ENCODE measurements at places on chromosomes 13 and 19.

DNA sequence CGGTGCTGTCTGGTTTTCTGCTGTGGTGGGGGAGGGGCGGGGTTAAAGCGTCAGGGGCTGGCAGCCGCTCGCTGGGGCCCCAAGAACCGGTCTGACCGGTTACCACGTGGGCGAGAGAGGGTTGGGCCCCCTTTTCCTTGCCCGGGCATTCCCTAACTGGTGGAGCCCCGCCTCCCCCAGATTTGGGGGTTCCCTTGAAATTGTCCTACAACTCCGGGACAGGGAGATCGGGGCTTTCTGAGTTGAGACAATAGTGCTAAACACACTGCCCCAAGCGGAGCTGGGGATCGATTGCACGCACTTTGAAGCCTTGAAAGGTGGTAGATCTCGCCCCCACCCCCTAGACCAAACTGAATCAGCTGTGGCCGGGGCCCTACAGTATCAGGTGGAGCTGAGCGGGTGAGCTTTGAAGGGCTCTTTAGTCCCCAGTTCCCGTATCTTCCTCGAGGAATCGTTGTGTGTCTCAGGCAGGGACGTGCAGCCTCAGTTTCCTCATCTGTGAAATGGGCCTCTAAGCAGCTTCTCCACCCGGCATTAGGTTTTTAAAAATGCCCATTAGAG lies 4.8 kb downstream of the IER2 start:
- DNase-seq, result peak; percentile 78

DNA sequence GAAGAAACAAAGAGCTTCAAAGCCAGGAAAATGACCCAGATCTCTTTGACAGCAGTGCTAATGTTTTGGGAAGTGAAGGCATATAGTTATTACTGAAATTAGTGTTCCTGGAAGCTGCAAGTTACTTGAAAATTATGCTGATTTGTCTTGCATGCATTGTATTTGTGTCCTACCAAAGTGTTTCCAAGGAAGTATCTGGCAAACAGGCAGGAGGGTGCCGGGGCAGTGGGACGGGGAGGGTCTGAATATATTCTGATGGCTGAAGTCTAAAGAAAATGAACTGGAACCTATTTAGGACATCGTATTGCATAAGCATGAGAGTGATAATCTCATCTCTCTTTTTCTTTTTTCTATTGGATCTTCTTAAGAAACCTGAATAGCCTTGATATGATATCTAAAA lies 9.0 kb downstream of the RNASEH2B start:
- DNase-seq, result no peak

GRCh38 chr13:88071371-88071770 lies 400.2 kb downstream of the SLITRK5 start:
- no peak for DNase-seq

DNA sequence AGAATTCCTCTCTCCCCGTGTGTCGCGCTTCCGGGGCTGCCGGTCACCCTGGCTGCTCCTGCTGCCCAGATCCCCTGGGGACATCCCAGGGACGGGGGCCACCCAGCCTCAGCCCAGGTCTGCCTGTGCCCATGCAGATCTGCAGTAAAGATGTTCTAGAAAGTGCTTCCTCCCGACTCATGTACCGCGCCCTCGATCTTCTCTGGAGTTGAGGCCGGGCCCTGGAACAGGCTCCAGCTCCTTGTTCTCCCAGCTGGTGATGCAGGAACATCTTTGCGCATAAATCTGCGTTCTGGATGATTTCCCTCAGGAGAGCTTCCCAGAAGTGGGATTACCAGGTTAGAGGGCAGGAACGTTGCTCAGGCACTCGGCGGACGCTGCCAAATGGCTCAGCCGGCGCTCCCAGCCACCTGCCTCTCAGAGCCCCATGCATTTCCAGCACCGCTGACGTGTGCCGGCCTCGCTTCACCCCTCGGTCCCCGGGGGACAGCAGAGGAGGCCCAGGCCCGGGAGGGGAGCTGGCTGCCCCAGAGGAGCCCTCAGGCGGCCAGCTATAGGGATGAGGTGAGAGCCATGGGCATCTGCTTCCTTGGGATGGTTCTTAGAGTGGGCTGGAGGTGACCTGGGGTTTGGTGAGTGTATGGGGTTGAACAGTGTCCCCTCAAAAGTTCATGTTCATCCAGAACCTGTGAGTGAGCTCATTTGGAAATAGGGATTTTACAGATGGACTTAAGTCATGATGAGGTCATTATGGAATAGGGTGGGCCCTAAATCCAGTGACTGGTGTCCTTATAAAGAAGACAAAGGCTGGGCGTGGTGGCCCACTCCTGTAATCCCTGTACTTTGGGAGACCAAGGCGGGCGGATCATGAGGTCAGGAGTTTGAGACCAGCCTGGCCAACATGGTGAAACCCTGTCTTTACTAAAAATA lies 42.6 kb downstream of the CRTC1 start:
- no peak for DNase-seq

DNA sequence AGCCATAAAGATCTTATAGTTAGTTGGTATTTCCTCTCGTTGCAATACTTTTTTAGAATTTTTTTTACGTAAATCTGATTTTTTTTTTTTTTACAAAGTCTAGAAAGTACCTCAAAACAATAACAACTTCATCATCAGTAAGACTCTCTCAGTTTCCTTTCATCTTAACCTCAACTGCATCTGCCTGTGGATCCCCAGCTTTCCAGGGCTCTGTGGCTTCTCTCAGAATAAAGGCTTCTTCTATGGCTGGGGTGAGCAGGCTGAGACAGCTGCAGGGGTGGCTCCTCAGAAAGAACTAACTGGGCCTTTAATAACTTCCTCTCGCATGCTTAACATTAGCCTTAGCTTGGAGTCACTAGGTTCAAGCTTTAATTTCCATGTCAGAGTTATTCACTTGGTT lies 4.2 kb downstream of the ZNF506 start:
- DNase-seq, result no peak

DNA sequence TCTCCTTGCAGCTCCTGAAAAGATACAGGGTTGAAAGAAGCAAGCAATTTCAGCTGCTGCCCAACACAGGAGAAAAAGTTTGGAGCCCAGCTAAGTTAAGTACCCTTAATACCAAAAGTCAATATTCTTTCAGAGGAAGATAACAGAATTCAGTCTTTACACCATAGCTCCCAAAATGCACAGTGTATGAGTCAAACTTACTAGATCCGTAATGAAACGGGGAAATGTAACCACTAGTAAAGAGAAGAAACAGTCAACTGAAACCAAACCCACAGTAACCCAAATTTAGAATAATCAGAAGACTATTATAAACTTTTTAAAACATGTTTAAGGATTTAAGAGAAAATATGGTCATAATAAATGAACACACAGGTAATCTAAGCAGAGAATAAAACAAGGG lies 45.2 kb downstream of the SUCLA2 start:
- DNase-seq, result no peak

- no peak for DNase-seq
Observed at GRCh38 chr13:77429320-77430142, 102.6 kb upstream of the MYCBP2 start.

- no peak for DNase-seq
Observed at GRCh38 chr13:44234566-44234965, 139.1 kb upstream of the SERP2 start.

DNA sequence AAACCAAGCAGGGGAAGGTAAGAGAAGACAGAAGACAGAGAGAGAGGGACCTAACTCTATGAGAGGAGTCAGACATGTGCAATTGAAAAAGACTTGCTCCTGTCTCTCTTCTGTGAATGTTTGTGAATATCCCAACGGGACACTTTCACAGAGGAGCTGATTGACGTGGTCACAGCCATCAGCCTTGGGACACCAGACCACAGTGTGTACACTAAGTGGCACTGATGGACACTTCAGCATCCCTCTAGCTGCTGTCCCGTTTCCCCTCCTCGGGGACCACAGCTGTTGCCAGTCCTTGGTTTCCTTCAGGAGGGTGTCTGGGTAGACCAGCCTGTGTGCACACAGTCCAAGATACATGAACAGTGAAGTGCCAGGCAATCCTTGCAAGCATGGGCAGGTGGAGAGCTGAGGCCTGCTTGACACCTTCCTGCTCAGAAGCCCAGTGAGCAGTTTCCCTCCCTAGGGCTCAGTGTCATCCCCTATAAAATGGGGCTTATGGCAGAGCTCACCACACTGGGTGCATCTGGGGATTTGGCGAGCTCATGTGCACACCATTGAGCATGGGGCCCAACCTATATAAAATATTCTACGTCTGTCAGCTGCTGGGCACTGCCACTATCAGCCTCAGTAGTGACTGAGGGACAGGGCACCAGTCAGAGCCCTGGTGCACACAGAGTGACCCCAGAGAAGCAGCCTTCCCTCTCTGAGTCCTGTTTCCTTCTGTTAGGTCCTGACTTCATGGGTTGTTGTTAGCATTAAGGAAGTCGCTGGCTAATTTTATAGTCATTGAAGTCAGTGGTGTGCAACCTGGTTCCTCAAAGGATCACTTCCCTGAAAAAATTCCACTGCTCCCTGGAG lies 4.3 kb upstream of the USF2 start:
- DNase-seq, result no peak

- DNase-seq, result no peak
Observed at GRCh38 chr13:103884101-103884723, 818.0 kb upstream of the SLC10A2 start.

- DNase-seq, result no peak
Observed at GRCh38 chr19:29812080-29812880, 489 bp downstream of the CCNE1 start.

GRCh38 chr13:53042877-53043276 lies 14.3 kb downstream of the OLFM4 start:
- DNase-seq, result no peak

GRCh38 chr13:109782823-109783431 lies 3.5 kb downstream of the IRS2 start:
- DNase-seq, result no peak
